ENCODE measurements at places on chromosomes 1 and 21.

DNA sequence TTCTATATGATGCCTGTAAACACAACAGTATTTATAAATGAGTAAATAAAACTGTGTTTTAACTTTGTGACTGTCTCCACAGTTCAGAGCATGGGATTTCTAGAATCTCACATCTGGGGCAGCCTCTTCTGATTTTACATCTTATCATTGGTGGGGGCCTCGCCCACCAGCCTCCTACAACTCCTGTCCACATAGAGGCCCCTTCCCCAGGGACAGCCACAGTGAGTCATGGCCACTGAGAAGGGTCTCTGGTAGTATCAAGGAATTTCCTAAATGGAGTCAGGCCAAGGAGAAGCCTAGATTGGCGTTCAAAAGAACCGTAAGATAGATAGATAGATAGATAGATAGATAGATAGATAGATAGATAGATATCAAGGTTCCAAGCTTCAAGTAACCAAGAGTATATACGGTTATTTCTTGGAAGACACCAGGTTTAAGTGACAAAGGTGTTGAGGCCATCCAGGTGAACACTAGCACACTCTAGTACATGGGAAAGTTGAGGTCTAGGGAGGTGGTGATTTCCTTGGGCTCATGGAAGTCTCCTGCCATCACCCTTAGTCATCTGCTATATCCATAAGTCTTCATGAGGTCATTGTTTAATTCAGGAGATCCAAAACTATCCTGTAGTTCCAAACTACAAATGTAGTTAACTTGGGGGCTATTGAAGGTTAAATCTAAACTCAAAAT lies 121.6 kb downstream of the SYT2 start:
- no peak for DNase-seq

GRCh38 chr1:223319398-223319797 lies 44.6 kb downstream of the SUSD4 start:
- DNase-seq, result no peak

- no peak for DNase-seq
Observed at GRCh38 chr1:228171221-228171891, 5.8 kb downstream of the IBA57 start.

DNA sequence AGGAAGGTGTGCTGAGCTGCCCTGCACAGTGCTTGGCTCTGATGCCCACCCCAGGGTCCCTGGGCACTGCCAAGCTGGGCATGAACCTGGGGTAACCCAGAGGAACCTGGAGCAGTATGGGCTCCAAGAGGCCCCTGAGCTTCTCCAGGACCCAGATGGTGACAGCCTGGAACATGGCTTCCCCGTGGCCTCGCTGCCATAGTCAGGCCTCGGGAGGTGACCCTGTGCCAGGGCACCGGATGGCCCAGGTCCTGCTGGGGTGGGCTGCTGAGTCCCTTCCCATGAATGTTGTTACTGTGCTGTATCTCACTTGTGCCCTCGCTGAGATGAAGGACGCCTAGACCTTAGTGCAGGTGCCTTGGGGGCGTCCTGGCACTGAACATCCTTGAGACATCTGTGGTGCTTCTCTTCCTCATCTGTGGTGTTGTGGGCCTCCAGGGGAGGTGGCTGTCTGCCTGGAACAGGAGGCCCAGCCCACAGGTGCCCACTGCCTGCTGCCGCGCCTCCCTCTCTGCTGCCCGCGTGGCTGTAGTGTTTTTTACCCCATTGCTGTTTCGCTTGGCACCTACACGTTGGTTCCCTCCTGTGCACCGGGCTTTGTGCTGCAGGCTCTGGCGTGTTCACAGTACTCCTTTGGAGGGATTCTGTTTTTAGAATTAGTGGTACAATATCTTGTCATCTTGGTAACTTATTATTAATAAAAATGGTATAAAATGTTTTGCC lies 160.3 kb downstream of the PCBP3 start:
- DNase-seq, result no peak

DNA sequence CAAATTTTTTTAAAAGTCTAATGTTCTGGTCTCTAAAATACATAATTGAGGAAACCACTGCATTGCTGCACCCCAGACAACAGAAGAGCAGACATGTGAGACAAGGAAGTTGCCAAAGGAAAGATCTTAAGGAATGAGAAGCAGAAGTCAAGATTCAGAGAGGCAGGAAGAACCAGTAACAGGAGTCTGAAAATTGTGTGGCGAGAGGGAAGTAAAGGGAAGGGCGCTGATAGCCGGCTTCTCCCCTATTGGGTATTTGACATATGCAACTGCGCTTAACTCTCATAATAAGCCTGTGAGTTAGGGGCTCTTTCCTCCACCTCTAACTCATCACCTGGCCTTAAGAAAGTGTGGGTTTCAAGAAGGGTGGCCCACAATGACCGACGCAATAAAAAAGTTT lies 21.9 kb upstream of the KIF14 start:
- no peak for DNase-seq

DNA sequence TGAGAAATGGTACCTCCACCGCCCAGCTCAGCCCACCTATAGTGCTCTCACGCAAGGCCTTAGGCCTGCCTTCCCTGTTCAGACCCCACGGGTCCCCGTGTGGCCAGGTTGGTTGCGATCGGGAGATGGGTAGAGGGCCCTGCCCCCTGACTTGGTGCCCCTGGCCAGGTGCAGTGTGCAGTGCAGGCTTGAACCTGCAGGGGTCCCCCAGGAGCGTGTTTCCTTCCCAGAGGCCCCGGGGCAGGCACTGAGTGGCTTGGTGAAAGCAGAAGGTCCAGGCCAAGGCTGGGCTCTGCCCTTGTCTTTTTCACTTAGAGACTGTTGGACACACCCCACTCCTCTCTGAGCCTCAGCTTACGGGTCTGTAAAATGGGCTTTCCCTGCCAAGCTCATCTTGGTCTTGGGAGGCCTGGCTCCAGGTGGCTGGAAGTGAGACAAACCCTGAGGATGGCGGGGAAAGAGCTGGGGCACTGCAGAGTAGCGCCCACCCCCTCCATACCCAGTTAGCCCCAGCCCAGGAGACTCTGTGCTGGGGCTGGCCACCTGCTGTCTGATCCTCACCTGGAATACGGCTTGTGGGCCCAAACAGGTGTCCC lies 9.3 kb upstream of the HES5 start:
- DNase-seq, result no peak

DNA sequence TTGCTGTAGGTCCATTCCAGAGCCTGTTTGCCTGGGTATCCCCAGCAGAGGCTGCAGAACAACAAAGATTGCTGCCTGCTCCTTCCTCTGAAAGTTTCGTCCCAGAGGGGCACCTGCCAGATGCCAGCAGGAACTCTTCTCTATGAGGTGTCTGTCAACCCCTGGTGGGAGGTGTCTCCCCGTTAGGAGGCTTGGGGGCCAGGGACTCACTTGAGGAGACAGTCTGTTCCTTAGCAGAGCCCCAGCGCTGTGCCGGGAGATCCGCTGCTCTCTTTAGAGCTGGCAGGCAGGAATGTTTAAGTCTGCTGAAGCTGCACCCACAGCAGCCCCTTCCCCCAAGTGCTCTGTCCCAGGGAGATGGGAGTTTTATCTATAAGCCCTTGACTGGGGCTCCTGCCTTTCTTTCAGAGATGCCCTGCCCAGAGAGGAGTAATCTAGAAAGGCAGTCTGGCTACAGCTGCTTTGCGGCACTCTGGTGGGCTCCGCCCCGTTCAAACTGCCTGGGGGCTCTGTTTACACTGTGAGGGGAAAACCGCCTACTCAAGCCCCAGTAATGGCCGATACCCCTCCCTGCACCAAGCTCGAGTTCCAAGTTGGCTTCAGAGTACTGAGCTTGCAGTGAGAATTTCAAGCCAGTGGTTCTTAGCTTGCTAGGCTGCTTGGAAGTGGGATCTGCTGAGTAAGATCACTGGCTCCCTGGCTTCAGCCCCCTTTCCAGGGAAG lies 8.7 kb upstream of the SLC25A24 start:
- no peak for DNase-seq

DNA sequence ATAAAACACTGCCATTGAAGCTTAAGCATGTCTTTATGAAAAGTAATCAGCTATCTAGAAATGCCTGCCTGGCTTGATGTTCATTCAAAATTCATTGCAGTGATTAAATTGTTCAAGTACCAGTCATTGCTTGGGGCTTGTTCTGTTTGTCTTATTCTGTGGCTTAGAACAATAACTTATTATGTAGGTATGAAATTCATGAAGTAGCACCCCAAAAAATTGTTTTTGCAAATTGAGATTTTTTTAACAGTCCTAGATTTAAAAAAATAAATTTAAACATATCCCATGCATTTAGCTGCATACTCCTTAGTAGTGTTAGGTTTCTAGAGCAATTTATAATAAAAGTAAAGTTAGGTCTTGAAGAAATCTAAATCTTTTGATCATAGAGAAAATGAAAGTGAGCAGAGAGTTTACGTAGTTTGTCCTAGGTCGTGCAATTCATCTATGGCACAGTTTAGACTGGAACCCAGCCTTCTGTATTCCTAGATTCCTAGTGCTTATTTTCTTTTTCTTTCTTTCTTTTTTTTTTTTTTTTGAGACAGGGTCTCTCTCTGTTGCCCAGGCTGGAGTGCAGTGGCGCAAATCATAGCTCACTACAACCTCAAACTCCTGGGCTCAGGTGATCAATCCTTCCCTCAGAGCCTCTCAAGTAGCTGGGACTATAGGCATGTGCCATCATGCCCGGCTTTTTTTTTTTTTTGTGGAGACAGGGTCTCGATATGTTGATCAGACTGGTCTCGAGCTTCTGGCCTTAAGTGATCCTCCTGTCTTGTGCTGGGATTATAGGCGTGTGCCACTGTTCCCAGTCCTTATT lies 9.3 kb downstream of the MIER1 start:
- DNase-seq, result no peak

DNA sequence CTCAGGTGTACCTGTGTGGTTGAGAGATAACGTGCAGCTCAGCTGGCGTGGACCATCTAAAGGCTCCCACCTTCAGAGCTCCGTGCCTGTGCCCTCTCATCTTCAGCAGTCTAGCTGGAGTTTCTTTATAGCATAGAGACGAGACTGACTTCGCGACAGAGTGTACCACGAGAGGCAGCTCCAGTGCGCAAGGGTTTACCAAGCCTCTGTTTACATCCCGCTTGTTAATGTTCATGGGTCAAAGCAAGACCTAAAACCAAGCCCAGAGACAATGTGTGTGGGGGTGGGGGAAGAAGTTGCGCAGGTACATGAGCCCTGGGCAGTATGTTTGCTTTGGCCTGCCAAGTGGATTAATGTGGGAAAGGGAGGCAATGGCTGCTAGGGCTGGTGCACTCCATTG lies 15.6 kb downstream of the RHOU start:
- DNase-seq, result no peak

DNA sequence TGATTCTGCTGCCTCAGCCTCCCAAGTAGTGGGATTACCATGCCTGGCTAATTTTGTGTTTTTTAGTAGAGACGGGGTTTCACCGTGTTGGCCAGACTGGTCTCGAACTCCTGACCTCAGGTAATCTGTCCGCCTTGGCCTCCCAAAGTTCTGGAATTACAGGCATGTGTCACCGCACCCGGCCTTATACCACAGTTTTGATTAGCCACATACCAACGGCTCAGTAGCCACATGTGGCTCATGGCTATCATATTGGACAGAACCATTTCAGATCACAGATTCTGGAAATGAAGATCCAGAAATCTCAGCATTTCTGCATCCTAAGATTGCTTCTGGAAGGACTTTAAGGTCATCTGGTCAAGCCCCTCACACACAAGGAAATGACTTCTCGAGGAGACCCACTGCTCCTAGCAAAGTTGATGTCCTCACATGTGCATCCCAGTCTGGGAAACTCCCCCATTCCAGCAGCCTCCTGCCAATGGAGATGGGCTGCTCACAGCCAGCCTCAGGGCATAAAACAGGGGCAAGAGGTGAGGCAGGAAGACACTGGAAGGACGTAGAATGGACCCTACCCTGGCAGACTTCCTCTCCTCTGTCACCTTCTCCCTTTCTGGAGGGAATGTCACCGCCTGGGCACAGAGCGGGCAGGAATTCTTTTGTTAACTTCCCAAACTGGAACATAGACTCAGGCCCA lies 17.5 kb upstream of the CITED4 start:
- DNase-seq, result no peak

DNA sequence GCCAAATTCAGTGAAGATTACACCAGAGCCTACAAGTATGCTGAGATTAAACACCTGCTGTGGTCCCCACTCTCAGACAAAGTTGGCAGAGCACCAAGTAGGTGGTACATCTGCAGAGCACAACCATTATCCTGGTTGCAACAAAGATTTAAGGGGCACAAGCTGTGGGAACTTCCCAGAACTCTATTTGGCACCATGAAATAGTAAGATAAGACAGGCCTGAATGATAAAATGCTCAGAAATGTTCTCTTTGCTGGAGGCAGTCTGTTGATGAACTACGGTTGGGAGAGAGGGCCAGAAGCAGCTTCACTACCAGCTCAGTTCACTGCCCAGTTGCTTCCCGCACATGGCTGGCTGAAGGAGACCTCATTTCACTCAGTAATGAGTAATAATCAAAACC lies 19.9 kb downstream of the RPL5 start:
- DNase-seq, result no peak

DNA sequence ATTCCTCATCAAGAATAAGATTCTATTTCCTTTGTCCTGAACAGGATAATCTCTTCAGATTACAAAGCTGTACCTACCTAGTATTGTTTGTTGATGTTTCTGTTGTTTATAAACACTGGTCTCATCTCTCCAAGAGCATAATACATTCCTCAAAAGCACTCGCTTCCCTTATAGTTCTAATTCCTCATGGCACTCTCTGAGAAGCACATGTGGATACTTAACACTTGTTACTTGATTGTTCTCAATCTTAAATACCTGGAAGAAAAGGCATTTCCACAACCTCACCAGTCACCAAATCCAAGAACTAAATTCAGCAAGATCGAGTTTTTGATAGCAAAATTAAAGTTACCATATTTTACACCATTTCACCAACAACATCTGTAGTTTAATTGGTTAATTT lies 145.9 kb upstream of the DUSP10 start:
- DNase-seq, result no peak

DNA sequence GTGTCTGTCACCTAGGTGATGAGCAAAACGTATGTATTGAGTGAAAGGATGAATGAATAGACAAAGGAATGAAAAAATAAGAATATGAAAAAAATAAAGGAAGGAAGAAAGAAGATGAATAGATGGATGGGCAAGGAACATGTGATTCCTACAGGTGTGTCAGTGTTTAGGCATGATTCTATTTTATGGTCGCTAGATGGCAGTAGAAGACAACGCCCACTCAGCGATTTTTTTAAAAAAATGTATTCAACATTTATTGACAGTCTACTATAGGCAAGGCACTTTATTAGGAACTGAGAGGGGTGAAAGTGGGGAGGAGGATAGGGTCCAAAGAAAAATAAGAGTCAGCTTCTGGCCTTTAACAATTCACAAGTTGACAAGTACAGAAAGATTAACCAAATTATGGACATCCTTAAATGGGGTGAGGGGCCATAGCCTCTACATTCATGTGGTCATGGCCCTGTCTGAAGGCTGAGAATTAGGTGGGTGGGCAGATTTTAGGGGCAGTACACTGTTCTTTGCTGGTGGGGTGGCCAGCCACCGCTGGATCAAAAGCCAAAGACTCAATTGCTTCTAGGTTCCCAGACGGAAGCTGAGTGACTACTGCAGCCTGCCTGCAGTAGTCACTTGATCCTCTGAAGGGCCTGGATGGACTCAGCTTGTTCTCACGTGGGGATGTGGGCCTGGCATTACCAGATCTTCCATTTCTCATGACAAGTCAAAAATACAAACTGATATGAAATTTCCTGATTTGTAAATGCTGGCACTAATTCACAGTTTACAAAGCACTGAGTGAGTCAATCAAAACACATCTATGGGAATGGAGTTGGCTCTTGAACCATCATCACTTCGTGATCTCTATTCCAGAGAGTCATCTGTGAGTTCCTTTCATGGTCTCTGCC lies 83.9 kb downstream of the FASLG start:
- DNase-seq, result peak; percentile 27

- no peak for DNase-seq
Observed at GRCh38 chr1:21654209-21654608, 14.9 kb downstream of the RAP1GAP start.

Measured in HFFc6 (cell line).